ENCODE measurements at places on chromosomes 5 and 9.

- no peak for DNase-seq
Observed at GRCh38 chr5:157855404-157855994, 3.4 kb downstream of the CLINT1 start.

DNA sequence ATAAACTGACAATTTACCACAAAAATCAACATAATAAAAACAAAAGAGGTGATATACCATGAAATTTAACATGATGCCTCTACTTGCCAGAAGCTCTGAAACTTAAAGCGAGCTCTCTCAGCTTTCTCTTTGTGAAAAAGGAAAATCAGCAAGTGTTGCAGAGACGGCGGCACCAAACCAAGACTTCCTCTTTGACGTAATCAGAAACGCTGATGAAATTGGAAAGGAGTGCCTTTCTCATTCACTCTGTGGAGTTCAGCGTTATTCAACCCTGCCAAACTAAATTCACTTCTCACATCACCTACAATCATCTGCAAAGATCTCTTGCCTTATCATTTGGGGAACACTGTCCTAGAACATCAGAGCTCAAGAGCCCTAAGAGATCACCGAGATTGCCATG, 32.2 kb downstream of the ANXA6 start:
- peak; percentile 42 for DNase-seq

DNA sequence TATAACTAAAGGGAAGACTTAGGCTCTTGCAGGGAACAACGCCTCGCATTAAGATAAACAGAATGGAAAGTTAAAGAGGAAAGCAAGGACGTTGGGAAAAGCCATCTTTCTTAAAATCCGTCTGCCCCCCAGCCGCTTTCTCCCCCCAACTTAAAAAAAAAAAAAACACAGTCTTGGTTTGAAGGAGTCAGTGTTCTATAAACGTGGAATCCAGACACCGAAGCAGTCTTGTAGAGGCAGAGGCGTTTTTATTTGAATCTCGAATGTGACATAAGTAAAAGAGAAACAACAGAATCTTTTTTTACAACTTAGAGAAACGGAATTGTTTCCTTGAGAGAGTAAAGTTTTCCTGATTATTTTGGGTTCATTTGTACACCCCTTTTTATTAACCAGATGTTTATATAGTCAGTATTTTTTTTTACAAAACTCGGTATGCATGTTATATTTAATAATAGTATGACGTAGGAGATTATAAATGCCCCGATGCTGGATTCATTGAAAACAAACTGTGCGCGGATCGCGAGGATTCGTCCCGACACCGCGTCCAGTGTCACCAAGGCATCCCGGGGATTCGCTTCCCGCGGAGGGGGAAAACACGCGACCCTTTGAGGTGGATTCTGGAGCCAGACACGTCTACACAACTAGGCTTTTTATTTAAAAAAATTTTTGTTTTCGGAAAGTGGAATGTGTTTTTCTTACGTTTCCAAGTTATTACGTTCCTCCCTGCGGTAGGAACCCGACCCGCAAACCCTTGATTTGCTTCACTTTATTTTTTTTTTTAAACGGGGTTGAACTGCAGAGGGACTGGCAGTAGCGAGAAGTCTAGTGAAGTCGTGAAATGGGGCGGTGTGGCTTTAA, 6.7 kb downstream of the PTCH1 start:
- DNase-seq, result no peak

DNA sequence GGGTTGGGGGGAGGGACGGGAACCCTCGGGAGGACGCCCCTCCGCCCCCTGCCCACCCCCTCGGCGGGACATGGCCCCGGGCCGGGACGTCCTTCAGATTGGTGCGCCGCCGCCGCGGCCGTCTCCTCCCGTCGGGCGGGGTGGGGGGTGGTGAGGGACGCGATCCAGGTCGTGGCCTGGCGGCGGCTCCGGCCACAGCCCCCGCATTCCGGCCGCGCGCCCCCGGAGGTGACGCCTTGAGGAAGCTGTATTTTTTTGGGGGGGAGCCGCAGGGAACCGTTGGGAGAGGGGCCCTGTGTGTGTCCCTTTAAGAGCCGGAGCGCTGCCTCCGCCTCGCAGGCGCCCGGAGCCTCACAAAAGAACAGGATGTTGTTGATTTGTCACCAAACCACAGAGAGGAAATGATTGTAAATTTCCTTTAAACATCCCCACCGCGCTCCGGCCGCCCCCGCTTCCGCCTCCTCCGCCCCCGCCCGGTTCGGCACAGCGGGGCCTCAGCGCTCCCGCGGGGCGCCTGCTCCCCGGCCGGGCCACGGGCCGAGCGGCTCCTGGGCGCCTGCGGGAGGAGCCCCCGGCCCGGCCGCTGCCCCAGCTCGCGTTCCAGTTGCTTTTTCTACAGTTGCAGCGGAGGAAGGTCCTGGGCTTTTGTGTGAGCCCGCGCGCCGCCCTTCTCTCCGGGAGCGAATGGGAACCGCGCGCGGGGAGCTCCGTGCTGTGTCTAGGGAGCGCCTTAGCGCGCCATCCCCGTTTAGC, 32.1 kb upstream of the SPRY4 start:
- DNase-seq, result peak; percentile 48

- no peak for DNase-seq
Observed at GRCh38 chr5:132484391-132484725, 6.2 kb downstream of the IRF1 start.

DNA sequence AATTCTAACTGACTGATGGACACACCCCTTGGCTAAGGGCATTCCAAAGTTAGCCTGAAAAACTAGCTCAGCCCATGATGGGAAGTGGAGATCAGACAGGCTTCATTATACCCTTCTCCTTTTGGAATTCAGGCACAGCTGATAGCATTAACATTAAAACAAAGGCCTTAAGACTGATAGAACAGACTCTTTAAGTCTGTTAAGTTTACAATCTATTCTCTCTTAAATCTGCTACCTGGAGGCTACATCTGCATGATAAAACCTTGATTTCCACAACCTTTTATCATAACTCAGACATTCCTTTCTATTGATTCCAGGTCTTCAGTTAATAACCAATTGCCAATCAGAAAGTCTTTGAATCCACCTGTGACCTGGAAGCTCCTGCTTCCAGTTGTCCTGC, 281.4 kb downstream of the TUSC1 start:
- DNase-seq, result no peak

- DNase-seq, result no peak
Observed at GRCh38 chr5:125294844-125295243, 548.4 kb upstream of the ZNF608 start.

- no peak for DNase-seq
Observed at GRCh38 chr5:127580731-127581130, 63.3 kb downstream of the PRRC1 start.

- no peak for DNase-seq
Observed at GRCh38 chr9:132144708-132145365, 17.0 kb upstream of the NTNG2 start.

- DNase-seq, result no peak
Observed at GRCh38 chr5:7468742-7469141, 72.8 kb downstream of the ADCY2 start.

DNA sequence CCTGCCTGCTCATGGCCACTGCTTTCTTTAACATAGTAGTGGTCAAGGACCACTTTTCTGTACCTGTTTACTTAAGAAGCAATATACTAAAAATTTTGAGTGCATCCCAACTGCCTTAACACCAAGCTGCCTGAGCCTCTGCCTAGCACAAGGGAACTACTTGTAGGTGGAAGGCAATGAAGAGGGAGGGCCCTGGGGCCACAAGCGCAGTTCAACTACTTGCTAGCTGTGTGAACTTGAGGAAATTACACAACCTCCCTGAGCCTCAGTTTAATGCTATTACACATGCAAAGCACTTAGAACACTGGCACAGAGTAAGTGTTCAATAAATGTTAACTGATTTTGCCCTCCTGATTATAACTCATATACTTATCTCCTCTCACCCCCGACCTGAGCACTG, 6.3 kb downstream of the ARL15 start:
- no peak for DNase-seq

DNA sequence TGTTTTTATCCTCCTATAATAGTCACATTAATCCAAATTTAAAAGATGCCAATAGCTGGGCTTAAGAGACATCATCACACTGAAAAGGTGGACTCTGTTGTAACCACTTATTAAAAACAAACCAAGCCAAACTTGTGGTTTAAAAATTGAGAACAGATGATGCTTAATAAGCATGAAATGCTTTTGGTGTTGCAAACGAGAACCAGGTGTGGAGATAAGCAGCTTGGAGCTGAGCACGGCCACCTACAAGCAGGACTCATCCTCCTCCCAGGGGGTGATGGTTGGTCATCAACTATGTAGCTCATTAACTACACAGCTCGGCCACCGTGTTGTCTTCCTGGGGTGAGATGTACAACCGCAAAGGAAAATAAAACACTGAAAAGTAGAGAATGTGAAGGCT, 154.4 kb downstream of the NPR3 start:
- DNase-seq, result no peak

All from GM12878 (cell line).